Kidney epithelial cell (primary cell): ENCODE measurements at places on chromosomes 7 and 10.
A peak's percentile ranks its signal among the peaks of the same experiment; 100 is the strongest.

DNA sequence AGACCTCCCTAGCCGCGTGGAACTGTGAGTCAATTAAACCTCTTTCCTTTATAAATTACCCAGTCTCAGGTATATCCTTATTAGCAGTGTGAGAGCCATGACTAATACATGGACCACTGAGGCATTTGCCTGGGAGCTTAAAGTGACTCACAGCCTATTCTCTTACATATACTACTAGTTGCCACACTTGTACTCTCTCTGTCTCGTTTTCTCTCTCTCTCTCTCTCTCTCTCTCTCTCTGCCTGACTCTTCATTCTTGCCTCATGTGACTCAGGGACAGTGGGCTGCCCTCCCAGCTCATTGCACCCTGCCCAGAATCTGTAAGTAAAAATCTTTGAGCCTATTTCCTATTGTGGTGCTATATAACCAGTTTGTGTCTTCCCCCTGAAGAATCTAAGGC is 238.5 kb upstream of the MAGI2 start:
- peak; percentile 81 for DNase-seq

- no peak for DNase-seq
These were observed 62.5 kb upstream of the KMT2E start for GRCh38 chr7:104951546-104951945.

- no peak for DNase-seq
These were observed 7.5 kb upstream of the KLF14 start for GRCh38 chr7:130741331-130741995.

GRCh38 chr10:102764470-102765161 is 20.9 kb downstream of the WBP1L start:
- DNase-seq: no peak

GRCh38 chr10:132654708-132655661 is 117.4 kb downstream of the INPP5A start:
- DNase-seq: no peak

DNA sequence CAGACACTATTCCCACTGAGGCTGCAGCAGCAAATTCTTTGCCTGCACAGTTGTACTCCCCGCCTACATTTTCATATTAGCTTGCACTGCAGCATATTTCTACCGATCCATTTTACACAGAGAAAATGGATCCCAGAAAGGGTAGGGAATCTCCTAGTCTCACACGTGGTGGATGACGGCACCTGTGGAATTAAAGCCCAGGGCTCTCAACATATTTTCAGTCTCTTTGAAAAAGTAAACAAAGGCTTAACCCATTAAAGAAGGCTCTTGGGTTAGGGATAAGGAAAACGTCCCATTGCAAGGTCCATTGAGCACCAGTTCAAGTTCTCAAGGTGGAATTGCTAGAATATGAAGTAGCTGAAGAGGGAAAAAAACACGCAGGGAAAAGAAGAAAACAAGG is 49.4 kb upstream of the FOXI2 start:
- no peak for DNase-seq

DNA sequence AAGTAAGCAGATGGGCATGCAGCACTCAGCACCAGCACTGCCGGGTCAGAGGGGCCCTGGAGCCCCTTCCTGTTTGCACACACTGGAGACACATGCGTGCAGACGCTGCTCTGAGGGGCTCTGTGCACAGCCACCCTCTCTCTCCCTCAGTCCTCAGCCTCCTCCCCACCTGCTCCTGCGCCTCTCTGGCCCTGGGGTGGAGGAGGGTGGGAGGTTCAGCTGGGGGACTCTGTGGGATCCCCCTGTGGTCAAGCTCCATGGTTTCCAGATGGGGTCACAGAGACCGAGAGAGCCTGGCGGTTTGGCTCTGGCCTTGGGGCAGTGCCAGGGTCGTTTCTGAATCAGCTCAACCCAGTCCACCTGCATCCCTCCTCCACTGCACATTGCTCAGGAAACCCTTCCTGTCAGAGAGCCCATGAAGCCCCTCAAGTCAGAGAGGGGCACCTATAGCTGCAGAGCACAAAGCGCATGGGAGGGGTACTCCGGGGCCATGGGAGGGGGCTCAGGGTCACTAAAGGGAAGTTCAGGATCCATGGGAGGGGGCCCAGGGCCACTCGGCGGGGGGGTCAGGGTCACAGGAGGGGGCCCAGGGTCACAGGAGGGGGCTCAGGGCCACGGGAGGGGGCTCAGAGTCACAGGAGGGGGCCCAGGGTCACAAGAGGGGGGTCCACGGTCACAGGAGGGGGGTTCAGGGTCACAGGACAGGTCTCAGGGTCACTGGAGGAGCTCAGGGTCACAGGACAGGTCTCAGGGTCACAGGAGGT is 161.7 kb downstream of the ADARB2 start:
- no peak for DNase-seq

- DNase-seq: no peak
These were observed 74.6 kb upstream of the ATP6V0A4 start for GRCh38 chr7:138872576-138872975.

- no peak for DNase-seq
These were observed 5.0 kb downstream of the ARID5B start for GRCh38 chr10:61906562-61906901.

DNA sequence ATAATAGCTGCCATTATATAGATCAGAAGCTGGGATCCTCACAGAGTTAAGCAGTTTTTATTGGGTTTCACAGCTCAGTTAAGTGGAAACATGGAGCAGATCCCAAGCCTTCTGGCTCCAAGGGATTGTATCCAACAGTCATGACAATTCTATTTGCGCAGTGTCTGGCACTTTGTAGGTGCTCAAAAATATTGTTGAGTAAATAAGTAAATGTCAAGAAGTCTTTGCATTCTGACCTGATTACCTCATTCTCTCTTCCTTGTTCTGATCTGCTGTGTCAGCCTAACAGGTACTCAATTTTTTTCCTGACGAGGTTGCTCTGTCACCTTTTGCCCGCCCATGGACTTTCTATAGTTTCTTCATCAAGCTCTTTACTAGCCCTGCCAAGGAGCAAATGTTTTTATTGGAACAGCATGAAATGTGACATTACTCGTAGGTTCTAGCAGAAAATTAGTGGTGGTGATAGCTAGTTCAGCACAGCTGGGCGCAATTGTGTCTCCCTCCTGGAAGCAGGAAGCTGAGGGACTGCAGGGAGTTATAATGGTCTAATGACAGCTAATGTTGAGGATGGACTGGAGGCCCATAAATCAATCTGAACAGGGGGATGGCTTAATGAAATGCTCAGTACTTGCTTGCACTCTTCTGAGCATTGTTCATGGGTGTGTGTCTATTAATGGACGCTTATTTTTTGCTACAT is 680.2 kb downstream of the CCSER2 start:
- no peak for DNase-seq
